WTC11 (cell line): ENCODE measurements at places on chromosomes 7 and 10.

DNA sequence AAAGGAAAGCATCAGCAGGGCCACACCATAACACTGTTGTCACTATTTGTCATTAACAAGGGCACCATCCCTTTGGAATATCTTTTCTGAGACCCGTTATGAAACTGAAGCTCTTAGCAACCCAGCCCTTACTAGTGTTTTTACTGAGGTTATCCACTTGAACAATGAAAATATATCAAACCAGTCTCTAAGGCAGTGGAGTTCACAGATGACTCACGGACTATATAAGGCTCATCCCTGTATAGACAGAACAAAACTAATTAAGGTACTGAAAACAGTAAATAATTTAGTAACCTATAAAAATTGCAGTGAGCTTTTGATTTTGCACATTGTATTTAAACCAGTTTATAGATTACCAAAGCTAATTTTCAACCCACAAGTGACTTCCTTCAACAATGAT is 196.0 kb downstream of the ELAPOR2 start:
- no peak for DNase-seq
- no peak overlapping the region for H3K27ac ChIP-seq
- peaks cover 12% of the 10 kb centered on the region for H3K4me1 ChIP-seq
- H3K4me3 ChIP-seq, result no peak overlapping the region

DNA sequence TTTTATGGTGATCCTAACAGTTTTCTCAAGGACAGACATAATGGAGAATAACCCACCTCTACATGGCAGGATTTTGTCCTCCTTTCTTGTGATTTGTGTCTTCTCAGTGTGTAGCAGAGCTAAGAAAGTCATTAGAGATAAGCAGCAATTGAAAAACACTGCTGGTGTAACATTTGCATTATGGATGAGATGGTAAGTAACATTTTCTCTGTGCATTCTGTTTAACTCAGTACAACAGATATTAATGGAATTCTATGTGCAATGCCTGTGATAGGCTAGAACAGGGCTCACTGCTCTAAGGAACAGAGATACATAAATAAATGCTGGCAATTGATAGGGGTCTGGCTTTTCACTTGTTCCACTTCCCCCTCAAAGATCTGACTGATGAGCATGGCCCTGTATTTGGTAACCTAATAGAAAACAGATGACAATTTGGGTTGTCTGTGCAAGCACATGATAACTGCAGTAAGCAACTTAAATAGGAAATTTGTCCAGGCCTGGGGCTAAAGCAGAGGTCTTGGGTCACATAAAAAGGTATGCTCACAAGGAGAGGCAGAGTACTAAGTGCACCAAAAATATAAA is 560.3 kb upstream of the POM121L12 start:
- peaks cover 21% of the 10 kb centered on the region for H3K4me1 ChIP-seq
- no peak for DNase-seq
- no peak overlapping the region for H3K4me3 ChIP-seq
- no peaks in the 10 kb centered on the region for H3K27me3 ChIP-seq
- no peaks in the 10 kb centered on the region for H3K36me3 ChIP-seq

- DNase-seq, result no peak
- H3K4me3 ChIP-seq, result no peak overlapping the region
- H3K4me1 ChIP-seq, result peaks cover 59% of the 10 kb centered on the region
- H3K27me3 ChIP-seq, result no peaks in the 10 kb centered on the region; the same call in 1 of the 2 replicates
- no peak overlapping the region for H3K27ac ChIP-seq
These were observed 114.7 kb downstream of the CHN2 start for GRCh38 chr7:29309041-29309854.

DNA sequence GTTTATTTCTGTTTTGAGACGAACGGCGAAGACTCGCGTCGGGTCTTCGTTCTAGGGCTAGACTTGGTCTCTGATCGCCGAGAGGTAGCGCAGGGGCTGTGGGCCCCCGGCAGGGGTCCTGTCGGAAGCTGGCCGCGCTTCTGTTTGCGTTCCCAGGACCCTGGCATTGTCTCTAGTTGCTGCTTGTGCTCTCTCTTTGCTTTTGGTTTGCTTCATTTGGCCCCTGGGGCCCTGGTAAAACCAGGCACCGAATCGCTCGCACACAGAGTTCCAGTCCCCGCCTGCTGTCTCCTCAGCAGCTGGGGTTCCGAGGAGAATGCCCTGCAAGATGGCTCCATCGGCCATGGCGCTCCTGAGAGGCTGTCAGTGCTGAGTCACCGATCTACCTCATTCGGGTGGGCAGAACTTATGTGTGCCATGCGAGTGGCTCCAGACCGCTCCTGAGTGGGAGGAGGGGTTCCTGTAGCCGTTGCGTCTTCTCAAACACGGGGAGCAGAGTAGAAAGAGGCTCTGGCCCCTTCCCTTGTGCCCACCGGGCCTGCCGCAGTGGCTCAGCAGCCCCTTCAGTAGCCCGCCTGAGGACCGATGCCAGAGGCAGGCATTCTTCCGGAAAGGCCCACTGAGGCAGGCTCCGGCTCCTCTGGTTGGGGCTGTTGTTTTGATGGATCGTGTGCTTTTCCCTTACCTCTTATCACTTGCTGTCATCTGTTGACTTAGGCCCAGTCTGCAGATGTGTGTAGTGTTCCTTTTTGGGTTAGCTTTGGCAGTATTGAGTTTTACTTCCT is 826 bp downstream of the CHPF2 start:
- peak overlapping the region; percentile 90 for H3K27ac ChIP-seq
- no peak for DNase-seq
- no peaks in the 10 kb centered on the region for H3K27me3 ChIP-seq
- peaks cover 6% of the 10 kb centered on the region; the same call in 1 of the 2 replicates for H3K36me3 ChIP-seq
